ENCODE measurements at places on chromosomes 16 and 17. TPM values are rescaled to one million over a fixed set of nuclear protein-coding genes. Genes with fewer than 3 reads are reported as not detected.

GRCh38 chr17:2215616-2216364, 87.8 kb downstream of the SMG6 start:
- no peaks in the 10 kb centered on the region for H3K27me3 ChIP-seq
- peaks cover 44% of the 10 kb centered on the region for H3K4me1 ChIP-seq
- DNase-seq, result peak; percentile 99
- H3K4me3 ChIP-seq, result no peak overlapping the region

GRCh38 chr17:41396996-41397660, at the start of gene KRT31:
TSS of gene KRT31 (minus strand) at chr17:41397608. CDS start at chr17:41397539, 69 bp downstream.
- H3K4me1 ChIP-seq, result peaks cover 12% of the 10 kb centered on the region
- H3K36me3 ChIP-seq, result no peaks in the 10 kb centered on the region
- peaks cover 2% of the 10 kb centered on the region for H3K27me3 ChIP-seq

DNA sequence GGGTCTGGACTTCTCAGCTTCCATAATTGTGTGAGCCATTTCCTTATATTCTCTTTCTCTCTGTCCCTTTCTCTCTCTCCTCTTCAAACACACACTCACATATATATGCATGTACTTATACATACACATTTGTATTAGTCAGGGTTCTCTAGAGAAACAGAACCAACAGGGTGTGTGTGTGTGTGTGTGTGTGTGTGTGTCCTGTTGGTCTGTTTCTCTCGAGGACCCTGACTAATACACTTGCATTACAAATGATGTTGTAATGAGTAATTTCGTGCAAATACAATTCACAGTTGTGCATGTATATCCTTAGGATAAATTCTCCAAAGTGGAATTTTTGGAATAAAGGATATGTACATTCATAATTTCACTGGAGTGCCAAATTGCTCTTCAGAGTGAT, 115.3 kb downstream of the NPIPB5 start:
- no peaks in the 10 kb centered on the region for H3K4me1 ChIP-seq
- H3K4me3 ChIP-seq, result no peak overlapping the region
- no peaks in the 10 kb centered on the region for H3K36me3 ChIP-seq

DNA sequence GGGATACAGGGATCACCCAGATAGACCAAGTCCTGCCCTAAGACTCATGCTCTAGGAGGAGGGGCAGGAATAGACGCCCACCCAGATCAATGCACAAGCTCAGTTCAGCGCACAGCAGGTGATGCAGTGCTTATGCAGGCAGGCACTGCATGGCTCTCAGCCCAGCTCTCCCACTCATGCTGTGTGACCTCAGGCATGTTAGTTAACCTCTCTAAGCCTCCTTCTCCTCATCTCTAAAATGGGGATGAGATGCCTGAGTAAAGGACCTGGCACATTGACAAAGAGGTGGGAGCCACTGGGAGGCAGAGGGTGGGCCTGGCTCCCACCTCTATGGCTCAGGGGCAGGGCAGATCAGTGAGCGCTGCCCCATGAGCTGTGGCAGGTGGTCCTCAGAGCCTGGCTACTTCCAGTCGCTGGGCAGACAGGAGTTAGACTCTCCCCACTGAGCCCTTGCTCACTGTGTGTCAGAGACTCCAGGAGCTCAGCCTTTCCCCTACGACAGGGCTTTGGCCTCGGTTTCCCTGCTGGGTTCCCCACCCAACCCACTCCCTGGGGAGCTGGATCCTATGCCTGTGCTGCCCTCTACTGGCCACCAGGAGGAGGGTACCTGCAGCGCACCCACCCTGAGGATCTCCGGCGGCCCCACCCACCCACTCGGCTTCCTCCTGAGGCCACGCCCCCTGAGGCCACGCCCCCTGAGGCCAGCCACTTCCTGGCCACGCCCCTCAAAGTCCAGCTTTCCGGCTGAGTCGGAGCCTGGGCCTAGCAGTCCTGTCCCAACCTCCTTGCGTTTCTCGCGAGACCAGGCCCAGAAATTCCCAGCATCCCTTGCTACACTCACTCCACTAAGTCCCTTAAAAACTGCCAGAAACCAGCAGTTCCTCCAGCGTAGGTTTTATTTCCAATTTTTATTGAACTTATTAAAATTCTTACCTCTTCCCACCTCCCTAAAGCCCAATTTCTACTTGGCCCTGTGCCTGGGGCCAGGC, 196.1 kb downstream of the GSG1L start:
- peak; percentile 6 for DNase-seq
- no peaks in the 10 kb centered on the region for H3K27me3 ChIP-seq
- H3K27ac ChIP-seq, result no peak overlapping the region
- H3K4me1 ChIP-seq, result no peaks in the 10 kb centered on the region

DNA sequence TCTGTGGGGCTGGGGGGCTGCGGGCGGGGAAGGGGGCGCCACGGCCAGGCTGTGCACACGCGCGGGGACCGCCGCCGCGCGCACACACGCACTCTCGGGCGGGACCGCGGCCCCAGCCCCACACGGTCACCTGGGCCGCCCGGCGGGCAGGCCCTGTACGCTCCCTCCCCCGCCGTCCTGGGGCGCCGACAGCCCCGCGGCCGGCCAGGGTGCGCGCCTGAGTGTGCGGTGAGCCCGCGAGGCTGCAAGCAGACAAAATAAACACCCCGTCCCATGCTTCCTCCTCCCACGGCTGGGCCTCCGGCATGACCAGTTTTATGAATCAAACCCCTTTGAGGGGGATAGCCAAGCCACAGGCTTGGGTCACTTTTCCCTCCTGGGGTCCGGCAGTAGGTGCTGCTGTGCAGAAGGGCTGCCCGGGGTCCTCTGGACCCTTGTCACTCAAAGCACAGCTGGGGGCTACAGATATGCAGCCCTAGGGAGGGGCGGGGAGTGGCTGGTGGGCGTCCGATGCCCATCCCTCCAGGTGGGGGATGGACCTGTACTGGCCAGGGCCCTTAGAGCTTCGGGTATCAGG, 441 bp downstream of the VASN start:
- H3K27me3 ChIP-seq, result peaks cover 5% of the 10 kb centered on the region
- H3K27ac ChIP-seq, result peak overlapping the region; percentile 3
- DNase-seq, result no peak

EVI2B gene
- total RNA-seq, result 0.66 TPM

CDH1 gene
- total RNA-seq, result 1.0 TPM

TP53TG3C gene
- total RNA-seq, result not detected

Measured in muscle of leg (tissue), 16 donors.